ENCODE measurements at places on chromosomes 13 and 19.
A peak's percentile ranks its signal among the peaks of the same experiment; 100 is the strongest.

DNA sequence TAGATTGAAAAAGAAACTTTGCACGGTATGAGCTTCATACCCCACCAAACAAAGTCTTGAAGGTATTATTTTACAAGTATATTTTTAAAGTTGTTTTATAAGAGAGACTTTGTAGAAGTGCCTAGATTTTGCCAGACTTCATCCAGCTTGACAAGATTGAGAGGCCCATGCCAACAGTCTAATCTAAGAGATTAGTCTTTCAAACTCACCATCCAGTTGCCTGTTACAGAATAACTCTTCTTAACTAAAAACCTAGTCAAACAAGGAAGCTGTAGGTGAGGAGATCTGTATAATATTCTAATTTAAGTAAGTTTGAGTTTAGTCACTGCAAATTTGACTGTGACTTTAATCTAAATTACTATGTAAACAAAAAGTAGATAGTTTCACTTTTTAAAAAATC is 41.9 kb upstream of the RAP2A start:
- no peak for DNase-seq

DNA sequence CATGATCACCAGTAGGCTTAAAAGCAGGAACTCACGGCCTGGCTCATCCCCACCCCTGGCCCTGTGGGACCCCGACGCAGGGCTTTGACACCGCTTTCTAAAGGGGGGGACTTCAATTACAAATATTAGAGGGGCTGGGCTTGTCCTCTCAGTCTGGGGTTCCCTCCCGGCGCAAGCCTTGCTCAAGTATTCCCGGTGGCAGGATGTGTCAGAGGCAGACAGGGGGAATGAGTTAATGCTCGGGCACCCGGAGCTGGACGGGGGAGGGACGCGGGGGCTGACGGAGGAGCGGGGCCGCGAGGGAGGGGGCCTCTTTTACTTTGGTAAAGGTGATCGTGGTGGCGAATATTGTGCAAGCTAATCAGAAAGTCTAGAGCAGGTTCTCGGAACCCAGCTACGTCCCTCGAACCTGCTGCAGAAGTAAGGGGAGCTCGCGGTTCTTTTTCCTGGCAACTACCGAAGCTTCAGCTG is 1.1 kb downstream of the FGF14 start:
- no peak for DNase-seq

DNA sequence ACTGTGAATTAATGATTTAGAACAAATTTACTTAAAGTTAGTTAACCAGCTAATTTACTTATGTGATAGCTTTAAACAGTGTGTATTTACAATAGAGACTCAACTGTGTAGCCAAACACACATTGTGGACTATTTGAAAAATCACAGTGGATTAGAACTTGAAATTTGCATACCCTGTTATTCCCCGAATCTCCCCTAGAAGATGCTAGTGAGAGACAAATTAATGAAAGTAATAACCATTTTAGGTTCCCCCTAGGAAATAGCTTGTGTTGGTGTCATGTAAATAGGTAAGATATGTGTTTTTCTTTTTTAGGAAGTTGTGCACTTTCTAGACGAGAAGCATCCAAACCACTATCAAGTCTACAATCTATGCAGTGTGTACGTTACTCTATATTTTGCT is 98.5 kb downstream of the C1QTNF9 start:
- DNase-seq = no peak

DNA sequence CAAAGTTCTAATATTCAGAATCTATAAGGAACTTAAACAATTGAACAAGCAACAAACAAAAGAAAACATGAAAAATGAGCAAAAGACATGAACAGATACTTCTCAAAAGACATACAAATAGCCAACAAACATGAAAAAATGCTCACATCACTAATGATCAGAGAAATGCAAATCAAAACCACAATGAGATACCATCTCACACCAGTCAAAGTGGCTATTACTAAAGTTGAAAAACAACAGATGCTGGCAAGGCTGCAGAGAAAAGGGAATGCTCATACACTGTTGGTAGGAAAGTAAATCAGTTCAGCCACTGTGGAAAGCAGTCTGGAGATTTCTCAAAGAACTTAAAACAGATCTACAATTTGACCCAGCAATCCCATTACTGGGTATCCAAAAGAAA is 74.3 kb downstream of the CRYL1 start:
- DNase-seq = no peak

GRCh38 chr19:37077501-37077933 is 716 bp upstream of the ZNF420 start:
- no peak for DNase-seq

DNA sequence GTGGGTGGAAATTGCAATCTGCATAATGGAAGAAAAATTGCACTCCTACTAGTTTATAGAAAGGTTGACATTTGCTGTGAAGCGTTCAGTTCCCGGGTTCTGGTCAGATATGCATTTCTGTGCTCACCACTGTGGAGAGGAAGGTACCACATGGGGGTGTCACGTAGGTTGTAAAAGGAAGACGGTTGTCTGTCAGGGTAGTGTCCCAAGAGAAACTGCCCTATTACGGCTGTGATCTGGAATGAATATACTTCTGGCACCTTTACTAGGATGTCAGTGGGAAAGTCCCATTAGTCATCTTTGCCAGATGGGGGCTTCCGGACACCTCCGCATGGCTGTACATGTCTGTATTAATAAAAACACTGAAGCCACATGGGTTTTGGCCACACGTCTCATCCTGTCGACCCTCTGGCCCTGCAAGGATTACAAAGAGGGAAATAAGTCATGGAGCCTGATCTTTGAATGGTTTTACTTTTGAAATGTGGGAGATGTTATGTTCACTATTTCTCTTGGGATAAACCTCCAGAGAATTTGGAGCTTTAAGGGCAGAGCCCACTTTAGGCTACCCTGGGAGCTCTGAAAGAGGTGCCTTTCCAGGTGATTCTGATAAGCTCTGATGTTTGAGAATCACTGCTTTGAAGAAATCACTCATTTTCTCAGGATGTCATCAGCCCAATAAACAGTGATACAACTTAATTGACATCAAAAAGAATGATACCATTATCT is 133.9 kb downstream of the AKAP11 start:
- peak; percentile 52 for DNase-seq

DNA sequence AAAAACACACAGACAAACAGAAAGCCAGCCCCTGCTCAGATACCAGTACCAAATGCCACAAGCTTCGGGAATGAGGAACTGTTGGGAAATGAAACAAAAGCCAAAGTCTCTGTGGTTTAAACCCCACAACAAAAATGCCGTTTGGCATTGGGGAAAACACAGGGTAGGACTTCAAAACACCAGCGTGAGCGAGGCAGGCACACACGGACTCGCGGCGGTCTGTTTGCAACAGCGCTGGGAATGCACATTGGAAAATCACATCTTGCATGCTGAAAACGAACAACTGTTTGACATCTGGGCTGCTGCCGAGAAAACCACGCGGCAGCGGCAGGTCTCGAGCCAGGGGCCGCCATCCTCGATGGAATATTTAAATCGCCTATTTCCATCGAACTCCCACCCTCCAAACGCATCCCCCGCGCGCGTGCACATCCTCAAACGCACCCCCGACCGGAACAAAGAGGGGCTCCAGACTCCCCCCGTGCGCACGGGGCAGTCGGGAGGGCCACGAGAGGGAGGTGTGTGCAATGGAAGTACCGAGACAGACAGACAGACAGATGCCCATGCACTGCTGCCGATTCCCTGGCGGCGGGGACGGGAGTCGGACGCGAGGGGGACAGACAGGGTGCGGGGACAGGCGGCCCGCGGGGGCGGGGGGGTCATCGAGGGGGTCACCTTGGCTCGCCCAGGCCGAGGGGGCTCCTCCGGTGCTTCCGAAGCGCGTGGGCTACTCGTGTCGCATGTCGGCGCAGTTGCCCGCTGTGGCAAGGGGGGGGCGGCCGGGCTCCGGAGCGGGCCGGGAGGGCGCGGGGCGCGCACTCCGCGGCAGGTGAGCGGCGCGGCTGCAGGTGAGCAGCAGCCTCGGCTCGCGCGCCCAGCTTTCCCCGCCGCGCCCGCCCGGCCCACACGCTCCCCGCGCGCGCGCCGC is at the start of gene GPR12:
GPR12 (minus strand) TSS at position 880 of the 925 bp plus-strand sequence. CDS start 959 bp downstream, outside the sequence.
- no peak for DNase-seq

DNA sequence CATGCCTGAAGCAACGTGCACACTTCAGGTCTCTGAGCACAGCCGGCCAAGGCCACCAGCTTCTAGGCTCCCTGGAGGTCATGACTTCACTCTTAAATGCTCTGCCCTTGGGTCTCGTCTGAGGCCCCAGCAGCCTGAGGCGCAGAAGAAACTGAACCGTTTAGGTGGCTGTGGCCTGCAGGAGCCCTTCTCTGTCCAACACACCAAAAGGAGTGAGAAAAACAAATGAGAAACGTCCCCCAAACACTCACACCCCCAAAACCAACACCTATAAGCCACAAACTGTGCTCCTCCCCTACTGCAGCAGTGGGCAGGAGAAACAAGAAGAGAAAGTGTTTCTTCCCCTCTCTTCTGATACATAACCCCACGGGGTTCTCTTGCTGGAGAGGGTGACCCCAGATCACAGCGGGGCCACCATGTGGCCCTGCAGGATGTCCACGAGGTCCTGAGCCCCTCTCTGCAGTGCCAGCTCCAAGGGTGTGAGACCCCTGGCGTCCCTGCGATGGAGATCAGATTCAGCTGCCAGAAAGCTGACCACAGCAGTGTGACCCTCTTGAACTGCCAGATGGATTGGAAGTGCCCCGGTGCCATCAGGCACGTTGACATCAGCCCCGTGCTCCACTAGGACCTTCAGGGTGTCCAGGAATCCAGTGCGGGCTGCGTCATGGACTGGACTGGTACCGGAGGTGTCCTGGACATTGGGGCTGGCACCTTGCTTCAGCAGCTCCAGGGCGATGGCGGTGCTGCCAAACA is 1.0 kb upstream of the KRI1 start:
- no peak for DNase-seq

- DNase-seq = no peak
Measured at GRCh38 chr19:28519952-28520861, 692.7 kb downstream of the UQCRFS1 start.

DNA sequence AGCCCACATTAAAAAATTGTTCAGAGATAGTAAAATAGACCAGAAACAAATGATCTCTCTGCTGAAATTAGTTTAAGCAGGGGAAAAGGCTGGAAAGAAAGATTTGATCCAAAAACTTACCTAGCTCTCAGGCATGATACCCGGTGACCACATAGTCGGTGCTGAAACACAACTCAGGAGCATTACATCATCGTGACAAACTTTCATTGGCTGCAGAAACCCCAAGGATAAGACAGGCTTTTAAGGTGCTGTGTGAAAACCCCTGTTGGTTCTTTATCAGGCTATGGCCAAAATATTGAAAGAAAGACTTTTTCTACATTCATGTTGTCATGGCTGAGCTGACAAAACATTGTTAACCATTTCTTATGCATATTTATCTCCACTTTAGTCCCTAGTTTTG is 171.7 kb upstream of the KLF12 start:
- no peak for DNase-seq

- no peak for DNase-seq
Measured at GRCh38 chr13:66659286-66659685, 570.9 kb downstream of the PCDH9 start.
